Stimulated activated CD4-positive, alpha-beta T cell treated with anti-CD3 and anti-CD28 coated beads, Interleukin-12 subunit alpha, Interleukin-12 subunit beta, amount 100 ng/mL, for 48 hours (primary cell): ENCODE measurements at places on chromosomes 3 and 15.

DNA sequence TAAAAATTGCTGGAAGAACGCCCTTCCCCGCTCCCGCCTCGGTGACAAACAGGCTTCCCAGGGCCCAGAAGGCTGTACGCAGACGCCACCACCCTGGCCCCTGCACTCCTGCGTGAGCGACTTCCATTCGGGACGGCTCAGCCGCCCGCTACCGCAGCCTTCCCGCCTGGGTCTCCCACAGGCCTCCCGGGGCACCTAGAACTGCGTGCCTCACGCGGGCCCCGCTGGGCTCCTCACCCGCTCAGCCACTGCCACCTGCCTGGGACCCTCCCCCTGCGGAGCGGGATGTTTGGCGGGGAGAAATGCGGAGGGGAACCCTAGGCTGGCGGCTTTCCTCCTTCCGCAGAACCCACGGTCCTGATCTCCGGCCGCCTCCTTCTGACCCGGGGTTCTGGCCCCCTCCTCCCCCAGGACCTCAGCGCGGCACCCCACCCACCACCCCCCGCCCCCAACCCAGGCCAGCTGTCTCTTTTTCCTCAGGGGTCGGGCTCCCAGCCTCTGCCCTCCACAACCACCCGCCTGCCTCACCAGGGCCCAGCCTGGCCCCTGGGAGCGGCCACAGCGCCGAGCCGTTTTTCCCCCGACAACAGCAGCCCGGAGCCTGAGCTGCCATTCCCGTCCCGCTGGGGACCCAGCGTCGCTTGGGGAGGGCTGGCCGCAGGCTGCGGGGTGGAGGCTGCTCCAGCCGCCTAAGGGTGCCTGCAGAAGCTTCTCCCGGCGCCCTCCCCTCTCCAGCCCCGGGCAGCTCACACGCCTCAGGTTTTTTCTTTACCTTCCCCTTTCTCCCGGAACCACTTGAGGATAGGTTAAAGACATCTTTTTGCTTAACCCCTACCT, 27.6 kb upstream of the RAB7A start:
- no peak for DNase-seq

GRCh38 chr3:123070510-123070909, 3.7 kb downstream of the PDIA5 start:
- DNase-seq = no peak

- DNase-seq = no peak
Measured at GRCh38 chr15:81812456-81812855, 233.4 kb downstream of the MEX3B start.

DNA sequence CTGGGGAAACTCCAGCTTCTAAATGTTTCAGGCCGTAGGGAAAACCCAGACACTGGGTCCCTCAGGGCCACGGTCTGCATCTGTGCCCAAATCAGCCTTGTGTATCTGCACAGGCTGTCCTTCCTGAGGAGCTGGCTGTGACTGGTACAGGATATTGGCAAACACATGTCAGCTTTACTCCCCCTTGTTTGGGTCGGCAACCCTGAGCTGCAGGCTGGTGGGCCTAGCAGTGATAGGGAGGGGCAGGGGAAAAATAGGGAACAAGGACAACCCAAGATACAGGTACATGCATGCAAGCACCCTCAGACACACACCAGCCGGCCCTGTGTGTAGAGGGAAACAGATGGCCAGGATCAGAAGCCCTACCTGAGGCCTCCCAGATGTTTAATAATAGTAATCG, 28.7 kb upstream of the HCN4 start:
- DNase-seq = no peak

DNA sequence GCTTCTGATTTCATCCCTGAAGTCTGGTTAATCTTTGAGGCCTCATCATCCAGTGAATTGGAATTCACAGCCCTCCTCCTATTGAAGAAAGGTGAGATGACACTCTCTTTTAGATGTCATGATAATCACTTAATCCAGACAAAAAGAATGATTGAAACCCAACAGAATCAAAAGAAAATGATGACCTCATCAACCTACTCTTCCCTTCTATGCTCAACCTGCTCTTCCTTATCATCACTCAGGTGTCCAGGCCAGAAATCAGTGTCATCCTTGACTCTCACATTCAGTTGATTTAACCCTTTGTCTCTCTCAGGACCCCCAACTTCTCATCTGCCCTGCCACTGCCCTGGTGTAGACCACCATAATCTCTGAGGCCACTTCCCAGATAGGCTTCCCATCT, 11.8 kb downstream of the PLA2G4E start:
- DNase-seq = no peak

DNA sequence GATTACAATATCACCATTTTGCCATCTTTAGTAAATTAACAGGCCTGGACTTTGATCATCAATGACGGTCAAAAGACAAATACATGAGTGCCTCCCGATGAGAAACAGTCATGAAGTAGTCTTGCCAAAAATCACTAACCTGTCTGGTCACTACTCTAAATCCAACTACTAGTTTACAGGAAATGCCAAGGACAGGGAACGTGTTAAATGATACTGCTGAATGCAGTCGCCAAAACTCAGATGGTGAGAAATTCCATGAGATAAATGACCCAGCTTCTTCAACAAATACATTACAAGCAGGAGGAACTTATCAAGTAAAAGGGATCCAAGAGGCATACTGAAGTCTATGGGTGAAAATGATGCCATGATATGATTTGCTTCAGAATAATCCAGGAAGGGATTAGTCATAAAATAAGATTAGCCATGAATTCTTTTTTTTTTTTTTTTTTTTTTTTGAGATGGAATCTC, 35.8 kb upstream of the ATP13A3 start:
- no peak for DNase-seq

DNA sequence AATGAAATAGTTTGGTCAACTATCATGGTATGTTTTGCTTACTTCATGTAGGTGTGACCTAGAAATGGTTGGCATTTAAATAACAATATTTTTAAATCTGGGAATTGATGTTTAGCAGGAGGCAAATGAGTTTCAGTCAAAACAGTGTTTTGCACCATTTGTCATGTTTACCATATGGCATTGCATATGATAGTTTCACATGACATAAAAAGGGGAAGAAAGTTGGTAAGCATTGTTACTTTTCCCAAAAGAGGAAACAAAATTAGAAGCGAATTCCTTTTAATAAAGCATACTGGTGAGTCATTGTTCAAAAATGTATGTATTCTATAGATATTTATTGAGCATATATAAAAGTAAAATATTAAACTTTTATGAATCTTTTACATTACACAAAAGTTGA, 2.3 kb downstream of the RNF13 start:
- no peak for DNase-seq

DNA sequence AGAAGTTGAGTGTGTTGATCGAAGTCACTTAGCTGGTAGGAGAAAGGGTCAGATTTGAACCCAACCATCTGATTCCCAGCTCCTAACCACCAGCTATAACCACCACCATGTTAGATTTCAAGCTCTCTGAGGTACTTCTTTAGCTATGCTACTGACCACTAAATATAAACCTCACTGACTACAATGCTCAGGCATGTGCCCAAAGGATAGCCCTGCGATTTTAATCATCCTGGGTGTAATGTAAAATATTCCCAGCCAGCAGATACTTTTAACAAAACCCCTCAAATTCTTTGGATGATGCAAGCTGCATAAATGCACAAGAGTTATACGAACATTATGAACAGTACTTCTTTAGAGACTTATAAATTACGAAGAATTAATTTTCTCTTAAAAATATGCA, 115.2 kb upstream of the TSC22D2 start:
- no peak for DNase-seq

DNA sequence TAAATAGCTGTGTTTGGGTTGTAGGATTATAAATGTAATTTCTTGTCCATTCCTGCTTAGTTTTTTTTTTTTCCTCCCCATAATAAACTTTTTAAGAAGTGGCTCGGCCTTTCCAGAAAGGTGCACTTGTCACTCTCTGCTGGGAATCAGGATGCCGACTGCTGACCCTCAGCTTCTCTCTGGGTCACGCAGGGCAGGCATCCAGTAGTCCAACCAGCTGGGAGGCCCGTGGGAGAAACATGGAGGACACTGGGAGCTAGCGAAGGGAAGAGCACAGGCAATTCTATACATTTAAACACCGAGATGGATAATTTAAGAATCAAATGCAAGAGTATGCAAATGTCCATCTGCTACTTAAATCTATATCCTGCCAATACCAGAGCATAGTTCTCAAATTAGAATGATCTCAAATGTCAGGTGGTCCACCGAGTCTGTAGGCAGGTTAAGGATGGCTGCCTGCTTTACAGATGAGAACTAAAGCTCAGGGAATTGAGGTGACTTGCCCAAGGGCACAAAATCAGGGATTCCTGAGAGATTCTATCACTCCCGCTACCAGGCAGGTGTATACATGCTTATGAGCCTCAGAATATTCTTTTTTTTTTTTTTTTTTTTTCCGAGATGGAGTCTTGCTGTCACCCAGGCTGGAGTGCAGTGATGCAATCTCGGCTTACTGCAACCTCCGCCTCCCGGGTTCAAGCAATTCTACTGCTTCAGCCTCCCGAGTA, 64.5 kb downstream of the DAPK2 start:
- no peak for DNase-seq

- DNase-seq = no peak
Measured at GRCh38 chr3:98945101-98945524, 43.6 kb upstream of the DCBLD2 start.

DNA sequence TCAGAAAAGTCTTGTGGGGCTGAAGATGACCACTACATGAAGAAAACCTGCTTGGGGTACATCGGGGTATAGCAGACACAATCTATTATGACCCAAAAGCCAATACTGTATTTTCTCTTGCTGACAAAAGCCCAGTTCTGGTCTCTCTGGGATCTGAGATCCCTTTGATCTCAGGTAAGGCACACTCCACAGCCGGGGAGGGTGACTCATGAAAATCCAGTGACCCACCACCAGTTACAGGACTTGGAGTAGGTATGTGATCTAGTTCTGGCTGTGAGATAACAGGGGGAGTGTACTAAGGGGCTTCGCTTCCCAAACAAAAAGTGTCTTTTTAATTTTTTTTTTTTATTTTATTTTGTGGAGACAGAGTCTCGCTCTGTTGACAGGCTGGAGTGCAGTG, 193.3 kb downstream of the STT3B start:
- DNase-seq = no peak

DNA sequence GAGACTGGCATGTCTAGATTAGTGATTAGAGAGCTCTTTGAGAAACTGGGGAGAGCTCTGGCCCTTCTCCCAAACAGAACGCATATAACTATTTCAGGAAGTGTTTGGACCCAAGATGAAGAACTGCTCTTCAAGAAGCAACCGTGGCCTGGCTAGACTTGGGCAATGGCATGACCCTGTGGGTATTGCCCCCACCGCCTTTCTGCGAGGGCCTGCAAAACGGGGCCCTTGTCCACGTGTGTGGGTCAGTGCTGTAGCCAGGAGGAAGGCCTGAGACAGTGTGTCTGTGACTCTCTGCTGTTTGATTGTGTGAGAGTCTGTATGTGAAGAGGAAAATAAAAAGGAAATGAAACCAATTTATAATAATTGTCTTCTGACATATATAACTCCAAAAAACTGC, 42.5 kb downstream of the EEFSEC start:
- no peak for DNase-seq

DNA sequence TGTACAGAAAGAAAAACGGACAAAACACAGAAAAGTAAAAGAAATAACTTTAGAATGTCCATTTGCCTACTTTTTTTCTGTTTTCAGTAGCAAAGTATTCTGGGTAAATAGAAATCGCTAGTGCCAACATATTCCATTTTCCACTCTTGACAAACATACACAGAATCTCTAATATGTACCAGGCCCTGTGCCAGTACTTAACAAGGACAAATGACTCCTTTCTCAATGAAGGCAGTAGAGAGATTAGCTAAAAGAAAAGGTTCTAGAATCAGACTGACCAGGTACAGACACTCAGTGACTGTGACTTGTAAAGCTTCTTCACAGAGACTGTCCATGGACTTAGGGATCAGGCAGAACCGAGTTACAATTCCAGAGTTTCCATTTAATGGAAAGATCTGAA, 165.8 kb upstream of the STAC start:
- DNase-seq = no peak

DNA sequence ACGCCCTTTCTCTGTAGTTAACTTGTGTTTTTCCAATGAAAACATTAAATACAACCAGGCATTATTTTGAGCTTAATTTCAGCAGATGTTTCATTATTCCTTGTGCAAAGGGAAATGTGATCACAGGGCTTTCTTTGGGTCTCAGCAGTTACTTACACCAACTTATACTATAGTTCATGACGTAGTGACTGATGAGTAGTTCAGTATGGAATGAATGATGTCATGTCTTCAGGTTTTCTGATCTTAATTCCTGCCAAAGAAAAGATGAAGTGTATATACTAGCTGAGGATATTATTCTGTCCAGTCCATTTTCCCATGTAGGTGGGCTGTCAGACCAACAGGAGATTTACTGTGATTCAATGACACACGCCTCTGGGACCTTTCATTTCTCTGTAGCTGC, 61.3 kb downstream of the MYRIP start:
- DNase-seq = no peak

DNA sequence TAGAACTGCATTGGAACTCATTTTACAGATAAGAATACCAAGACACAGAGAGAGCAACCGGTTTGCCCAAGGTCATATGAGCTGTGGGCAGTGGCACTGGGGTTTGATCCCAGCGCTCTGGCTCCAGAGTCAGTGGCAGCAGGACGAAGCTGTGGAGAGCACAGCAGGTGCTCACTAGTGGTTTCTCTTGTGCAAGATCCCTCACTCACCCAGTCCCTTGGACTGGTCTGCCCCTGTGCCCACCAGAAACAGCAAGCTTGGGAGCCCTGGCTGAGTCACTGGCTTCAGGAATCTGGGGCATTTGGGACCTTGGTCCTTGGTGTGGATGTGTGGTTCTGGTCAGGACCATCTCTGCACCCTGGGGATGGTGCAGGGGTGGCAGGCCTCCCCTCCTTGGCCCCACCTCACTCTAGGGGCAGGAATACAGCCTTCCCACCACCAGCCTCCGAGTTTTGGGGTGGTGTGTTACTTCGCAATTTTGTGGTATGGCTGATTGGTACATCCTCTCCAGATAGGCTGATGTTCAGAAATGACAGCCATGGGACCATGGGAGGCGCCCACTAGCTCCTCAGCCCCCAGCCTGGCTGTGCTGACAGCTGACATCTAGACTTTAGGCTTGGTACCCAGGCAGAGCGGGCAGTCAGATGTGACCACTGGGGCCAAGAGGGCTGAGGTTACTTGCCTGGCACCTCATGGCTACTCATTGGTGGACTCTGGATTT, 104.6 kb downstream of the LSM3 start:
- no peak for DNase-seq

DNA sequence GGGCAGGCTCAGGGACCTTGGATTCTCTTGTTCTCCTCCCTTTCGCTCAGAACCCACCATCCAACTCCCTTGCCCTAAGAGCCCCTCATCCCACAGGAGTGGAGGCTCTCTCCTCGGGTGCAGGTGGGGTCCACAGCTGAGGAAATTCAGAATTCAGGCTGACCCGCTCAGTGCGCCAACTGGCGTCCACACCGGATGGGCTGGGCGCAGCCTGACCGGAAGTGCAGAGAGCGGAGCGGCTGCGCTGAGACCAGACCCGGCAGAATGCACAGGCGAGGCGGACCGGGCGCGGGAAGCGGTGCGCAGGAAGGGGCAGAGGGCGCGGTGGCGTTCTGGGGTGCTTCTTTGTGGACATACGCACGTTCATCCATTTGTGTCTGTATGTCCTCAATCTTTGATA, 210.4 kb upstream of the NDN start:
- DNase-seq = no peak

GRCh38 chr15:43410572-43411214, 39.8 kb downstream of the TUBGCP4 start:
- no peak for DNase-seq
